ENCODE measurements at places on chromosomes 7 and 10.
A peak's percentile ranks its signal among the peaks of the same experiment; 100 is the strongest.

- no peak for DNase-seq
These were observed 115.2 kb downstream of the ZFAND4 start for GRCh38 chr10:45557275-45557905.

GRCh38 chr10:87658858-87659555, 671 bp upstream of the PAPSS2 start:
- no peak for DNase-seq

GRCh38 chr7:131483586-131483985, 72.8 kb downstream of the PODXL start:
- DNase-seq = no peak

- DNase-seq = peak; percentile 25
These were observed 18.6 kb upstream of the ADRB1 start for GRCh38 chr10:114024876-114025610.

DNA sequence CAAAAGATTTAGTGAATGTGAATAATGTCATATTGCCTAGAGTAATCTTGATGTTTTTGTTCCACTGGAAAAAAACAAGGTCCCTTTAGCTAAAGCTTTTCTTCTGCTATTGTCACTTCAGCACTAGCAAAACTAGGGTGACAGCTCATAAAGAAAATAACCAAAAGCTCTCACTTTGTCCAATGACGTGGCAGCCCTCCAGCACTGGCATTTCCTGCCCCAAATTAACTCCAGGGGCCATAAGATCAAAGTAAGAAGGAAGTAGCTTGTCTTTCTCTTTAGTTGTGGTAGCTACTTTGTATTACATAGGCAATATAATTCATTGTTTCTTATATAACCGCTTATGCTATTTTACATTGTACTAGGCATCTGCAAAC, 47.3 kb downstream of the LRRN3 start:
- DNase-seq = peak; percentile 16

DNA sequence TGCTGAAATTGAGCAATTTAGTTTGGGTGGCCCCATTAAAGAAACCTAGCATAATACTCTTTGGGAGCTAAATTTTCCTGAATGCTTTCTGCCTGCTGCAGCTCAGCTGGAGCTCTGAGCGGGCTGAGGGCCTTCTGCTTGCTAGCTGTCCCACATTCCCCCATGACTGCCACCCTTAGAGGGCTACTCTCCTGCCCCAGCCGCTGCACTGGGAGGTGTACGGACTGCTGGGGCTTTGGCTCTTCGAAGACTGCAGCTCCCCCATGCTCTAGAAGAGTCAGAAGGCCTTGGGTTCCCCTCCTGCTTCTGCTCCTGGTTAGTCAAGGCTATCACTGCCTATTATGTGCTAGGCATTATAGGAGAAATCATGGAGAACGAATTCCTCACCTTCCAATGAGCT, 31.5 kb downstream of the BLVRA start:
- no peak for DNase-seq

- no peak for DNase-seq
These were observed 86.8 kb upstream of the KMT2C start for GRCh38 chr7:152522571-152523067.

GRCh38 chr7:92730808-92731207, 105.6 kb downstream of the CDK6 start:
- DNase-seq = no peak

GRCh38 chr10:76944640-76945039, 693.0 kb downstream of the KCNMA1 start:
- no peak for DNase-seq

DNA sequence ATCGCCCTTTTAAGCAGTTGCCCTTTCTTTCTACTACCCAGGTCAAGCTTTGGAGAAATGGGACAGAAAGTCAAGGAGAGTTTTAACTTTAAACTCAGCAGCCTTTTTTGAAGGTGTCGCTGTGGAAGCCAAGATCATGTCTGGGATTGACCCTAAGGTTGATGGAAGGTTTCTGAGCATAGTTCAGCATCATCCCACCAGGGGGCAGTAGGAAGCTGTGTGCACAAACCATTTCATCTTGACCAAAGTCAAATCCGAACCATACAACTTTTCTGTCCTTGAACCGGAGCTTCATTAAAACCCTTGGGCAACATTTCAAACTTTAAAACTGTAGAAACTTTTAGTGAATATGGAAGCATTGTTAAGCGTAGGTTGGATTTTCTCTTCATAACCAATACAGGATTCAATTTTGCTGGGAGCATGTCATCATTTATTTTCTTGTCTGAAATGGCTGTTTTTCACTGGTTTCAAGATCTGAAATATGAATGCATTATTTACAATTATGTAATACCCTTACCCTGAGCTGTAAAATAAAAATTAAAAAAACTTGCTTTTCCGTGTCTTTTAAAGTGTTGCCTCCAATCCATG, 214.4 kb upstream of the KIAA1217 start:
- no peak for DNase-seq

GRCh38 chr10:98556061-98556460, 109.3 kb upstream of the HPS1 start:
- no peak for DNase-seq

DNA sequence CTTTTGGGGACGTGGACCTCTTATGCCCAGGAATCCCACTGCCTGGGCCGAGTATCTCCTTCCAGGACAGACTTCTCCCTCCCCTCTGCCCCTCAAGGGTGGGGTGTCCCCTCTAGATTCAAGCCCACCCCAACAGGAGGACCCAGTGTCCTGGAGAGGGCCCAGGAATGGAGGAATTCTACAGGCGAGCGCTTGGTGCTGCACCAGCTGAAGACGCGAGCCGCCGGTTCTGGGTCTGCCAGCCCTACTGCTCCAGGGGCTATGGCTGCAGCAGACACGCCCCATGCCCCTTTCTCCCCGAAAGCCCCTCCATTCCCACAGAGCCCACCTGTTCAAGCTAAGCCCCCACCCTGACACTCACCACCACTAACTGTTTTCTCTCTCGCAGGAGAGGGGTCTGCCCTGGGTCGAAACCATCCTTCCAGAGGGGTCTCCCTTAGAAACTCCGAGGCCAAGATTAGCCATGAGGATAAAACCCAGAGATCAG, 8.6 kb downstream of the CRYGN start:
- DNase-seq = no peak

- no peak for DNase-seq
These were observed 227.5 kb upstream of the NPVF start for GRCh38 chr7:25455683-25456251.
